Activated naive CD8-positive, alpha-beta T cell treated with anti-CD3 and anti-CD28 coated beads, Interleukin-2, amount 50 U/mL, for 24 hours (primary cell): ENCODE measurements at places on chromosomes 3 and 15.

GRCh38 chr3:30943206-30943605, 48.7 kb upstream of the GADL1 start:
- no peak overlapping the region for H3K4me3 ChIP-seq
- no peaks in the 10 kb centered on the region for H3K4me1 ChIP-seq
- no peaks in the 10 kb centered on the region for H3K27me3 ChIP-seq
- H3K27ac ChIP-seq = no peak overlapping the region

- H3K27me3 ChIP-seq = no peaks in the 10 kb centered on the region
- H3K27ac ChIP-seq = no peak overlapping the region
- no peak for DNase-seq
- H3K4me1 ChIP-seq = peaks cover 17% of the 10 kb centered on the region
These were observed 81.9 kb downstream of the IL1RAP start for GRCh38 chr3:190595807-190596206.

GRCh38 chr3:155416500-155417118, 123.1 kb upstream of the STRIT1 start:
- H3K4me3 ChIP-seq = no peak overlapping the region
- no peak overlapping the region for H3K27ac ChIP-seq
- no peak for DNase-seq
- H3K4me1 ChIP-seq = no peaks in the 10 kb centered on the region
- H3K27me3 ChIP-seq = no peaks in the 10 kb centered on the region

DNA sequence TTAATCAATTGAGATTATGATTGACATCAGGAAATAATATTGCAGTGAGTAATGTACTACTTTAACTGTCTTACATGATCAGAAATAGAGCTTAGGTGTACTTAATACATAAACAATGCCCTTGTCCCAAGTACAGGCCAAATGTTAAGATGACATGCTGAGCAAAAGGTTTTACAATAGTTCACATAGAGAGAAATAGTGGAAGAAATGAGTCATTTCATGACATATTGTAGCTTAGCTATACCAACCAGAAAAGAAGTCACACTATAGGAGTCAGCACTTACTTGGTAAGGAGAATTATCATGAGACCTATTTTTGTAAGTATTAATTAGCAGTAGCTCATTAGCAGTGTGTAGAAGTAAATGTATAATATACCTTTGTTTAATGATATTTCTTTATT, 96.4 kb upstream of the NANOGP8 start:
- H3K4me1 ChIP-seq = no peaks in the 10 kb centered on the region
- no peak overlapping the region for H3K4me3 ChIP-seq
- H3K36me3 ChIP-seq = no peaks in the 10 kb centered on the region
- DNase-seq = no peak
- H3K27me3 ChIP-seq = no peaks in the 10 kb centered on the region
- H3K27ac ChIP-seq = no peak overlapping the region

GRCh38 chr3:184620475-184621119, 59.0 kb downstream of the EPHB3 start:
- H3K27me3 ChIP-seq = peaks cover 8% of the 10 kb centered on the region
- H3K27ac ChIP-seq = no peak overlapping the region
- no peak overlapping the region for H3K4me3 ChIP-seq
- no peak for DNase-seq

GRCh38 chr3:135128818-135129217, 333.8 kb downstream of the EPHB1 start:
- H3K4me1 ChIP-seq = no peaks in the 10 kb centered on the region
- H3K27ac ChIP-seq = no peak overlapping the region
- no peaks in the 10 kb centered on the region for H3K27me3 ChIP-seq
- no peak for DNase-seq
- no peaks in the 10 kb centered on the region for H3K36me3 ChIP-seq

GRCh38 chr3:33915796-33916546, 117.5 kb downstream of the PDCD6IP start:
- H3K36me3 ChIP-seq = no peaks in the 10 kb centered on the region
- no peak for DNase-seq
- peaks cover 3% of the 10 kb centered on the region for H3K27me3 ChIP-seq
- H3K27ac ChIP-seq = no peak overlapping the region

DNA sequence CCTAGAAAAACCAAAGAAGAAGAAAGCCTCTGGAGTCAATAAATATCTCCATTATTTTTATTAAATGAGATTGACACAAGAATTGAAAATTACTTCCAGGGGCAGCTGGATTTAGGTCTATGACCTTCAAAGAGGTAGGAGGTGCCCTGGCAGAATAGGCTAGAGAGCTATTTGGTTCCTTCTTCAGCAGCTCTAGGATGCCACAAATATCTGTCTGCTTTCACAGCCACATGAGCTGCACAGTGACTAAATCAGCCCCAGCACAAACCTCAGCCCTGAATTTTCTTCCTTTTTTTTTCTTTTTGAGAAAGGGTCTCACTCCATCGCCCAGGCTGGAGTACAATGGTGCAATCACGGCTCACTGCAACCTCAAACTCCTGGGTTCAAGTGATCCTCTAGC, 223.5 kb downstream of the ABHD5 start:
- H3K27me3 ChIP-seq = peaks cover 2% of the 10 kb centered on the region
- H3K27ac ChIP-seq = no peak overlapping the region
- H3K4me3 ChIP-seq = no peak overlapping the region

GRCh38 chr3:150497956-150498355, 48.3 kb downstream of the SERP1 start:
- no peak overlapping the region for H3K27ac ChIP-seq
- H3K27me3 ChIP-seq = peaks cover 2% of the 10 kb centered on the region
- peaks cover 5% of the 10 kb centered on the region for H3K36me3 ChIP-seq
- H3K4me3 ChIP-seq = no peak overlapping the region
- peaks cover 8% of the 10 kb centered on the region for H3K4me1 ChIP-seq
- DNase-seq = no peak

- peaks cover 3% of the 10 kb centered on the region for H3K36me3 ChIP-seq
- peaks cover 27% of the 10 kb centered on the region for H3K4me1 ChIP-seq
- H3K4me3 ChIP-seq = no peak overlapping the region
- DNase-seq = no peak
These were observed 20.1 kb downstream of the EID1 start for GRCh38 chr15:48898032-48898431.

- no peaks in the 10 kb centered on the region for H3K36me3 ChIP-seq
- DNase-seq = no peak
- H3K4me1 ChIP-seq = peaks cover 3% of the 10 kb centered on the region
- no peak overlapping the region for H3K27ac ChIP-seq
- H3K4me3 ChIP-seq = no peak overlapping the region
These were observed 86.1 kb downstream of the TJP1 start for GRCh38 chr15:29736012-29736743.

DNA sequence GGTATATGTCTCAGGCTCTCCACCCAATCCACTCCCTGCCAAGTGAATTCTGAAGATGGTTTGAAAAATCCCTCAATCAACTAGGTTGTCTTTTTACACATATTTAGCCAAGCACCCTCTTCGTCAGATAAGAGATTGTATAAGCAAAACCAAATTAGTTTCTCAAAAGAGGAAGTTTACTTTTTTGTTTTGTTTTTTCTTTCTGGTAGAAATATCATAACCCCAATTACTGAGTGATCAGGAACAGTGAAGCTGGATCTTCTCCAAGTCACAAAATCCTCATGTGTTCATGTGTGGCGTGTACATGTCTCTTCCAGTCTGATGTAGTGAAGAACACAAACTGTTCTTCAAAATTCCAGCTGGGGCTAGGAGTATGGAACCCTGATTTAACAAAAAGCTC, 180.6 kb downstream of the FOXP1 start:
- H3K36me3 ChIP-seq = peaks cover 6% of the 10 kb centered on the region
- no peak for DNase-seq
- peaks cover 82% of the 10 kb centered on the region for H3K4me1 ChIP-seq
- peak overlapping the region; percentile 78 for H3K27ac ChIP-seq

GRCh38 chr15:95664450-95664849, 666.0 kb upstream of the NR2F2 start:
- H3K27me3 ChIP-seq = peaks cover 6% of the 10 kb centered on the region
- DNase-seq = no peak
- no peak overlapping the region for H3K27ac ChIP-seq
- peaks cover 2% of the 10 kb centered on the region for H3K4me1 ChIP-seq
- no peak overlapping the region for H3K4me3 ChIP-seq

GRCh38 chr3:156803952-156804741, 22.0 kb upstream of the LEKR1 start:
- H3K36me3 ChIP-seq = peaks cover 11% of the 10 kb centered on the region
- H3K27me3 ChIP-seq = no peaks in the 10 kb centered on the region
- H3K4me3 ChIP-seq = no peak overlapping the region
- no peaks in the 10 kb centered on the region for H3K4me1 ChIP-seq
- no peak overlapping the region for H3K27ac ChIP-seq
- no peak for DNase-seq

- H3K4me3 ChIP-seq = no peak overlapping the region
- no peak overlapping the region for H3K27ac ChIP-seq
- H3K27me3 ChIP-seq = peaks cover 2% of the 10 kb centered on the region
- H3K4me1 ChIP-seq = no peaks in the 10 kb centered on the region
- DNase-seq = no peak
These were observed 38.5 kb upstream of the CPB1 start for GRCh38 chr3:148789146-148789545.

GRCh38 chr15:49988766-49989165, 130.3 kb downstream of the ATP8B4 start:
- H3K4me1 ChIP-seq = no peaks in the 10 kb centered on the region
- no peaks in the 10 kb centered on the region for H3K27me3 ChIP-seq
- H3K36me3 ChIP-seq = no peaks in the 10 kb centered on the region
- H3K27ac ChIP-seq = no peak overlapping the region
- H3K4me3 ChIP-seq = no peak overlapping the region
- DNase-seq = no peak

GRCh38 chr3:149582395-149582794, 75.4 kb downstream of the WWTR1 start:
- no peaks in the 10 kb centered on the region for H3K36me3 ChIP-seq
- DNase-seq = no peak
- no peak overlapping the region for H3K27ac ChIP-seq
- peaks cover 10% of the 10 kb centered on the region for H3K27me3 ChIP-seq
- H3K4me3 ChIP-seq = no peak overlapping the region

DNA sequence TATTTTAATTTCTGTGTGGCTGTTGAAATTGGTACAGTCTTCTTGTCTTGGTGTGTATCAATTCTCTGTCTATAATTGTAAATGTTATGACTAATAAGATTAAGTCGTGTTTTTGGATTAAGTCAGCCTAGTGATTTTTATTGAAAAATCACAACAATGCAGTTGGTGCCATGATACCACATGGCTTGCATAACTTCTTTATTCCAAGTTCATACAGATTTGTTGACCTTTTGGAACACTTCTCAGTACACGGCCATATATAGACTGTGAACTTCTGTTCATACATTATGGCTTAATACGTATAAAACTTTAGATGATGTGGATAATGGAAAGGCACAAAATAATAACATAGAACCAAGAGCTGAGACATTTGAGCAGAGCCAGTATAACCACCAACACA, 121.2 kb upstream of the NAALADL2 start:
- H3K4me1 ChIP-seq = no peaks in the 10 kb centered on the region
- no peak for DNase-seq
- H3K27me3 ChIP-seq = no peaks in the 10 kb centered on the region
- no peak overlapping the region for H3K4me3 ChIP-seq
- no peaks in the 10 kb centered on the region for H3K36me3 ChIP-seq
- H3K27ac ChIP-seq = no peak overlapping the region

DNA sequence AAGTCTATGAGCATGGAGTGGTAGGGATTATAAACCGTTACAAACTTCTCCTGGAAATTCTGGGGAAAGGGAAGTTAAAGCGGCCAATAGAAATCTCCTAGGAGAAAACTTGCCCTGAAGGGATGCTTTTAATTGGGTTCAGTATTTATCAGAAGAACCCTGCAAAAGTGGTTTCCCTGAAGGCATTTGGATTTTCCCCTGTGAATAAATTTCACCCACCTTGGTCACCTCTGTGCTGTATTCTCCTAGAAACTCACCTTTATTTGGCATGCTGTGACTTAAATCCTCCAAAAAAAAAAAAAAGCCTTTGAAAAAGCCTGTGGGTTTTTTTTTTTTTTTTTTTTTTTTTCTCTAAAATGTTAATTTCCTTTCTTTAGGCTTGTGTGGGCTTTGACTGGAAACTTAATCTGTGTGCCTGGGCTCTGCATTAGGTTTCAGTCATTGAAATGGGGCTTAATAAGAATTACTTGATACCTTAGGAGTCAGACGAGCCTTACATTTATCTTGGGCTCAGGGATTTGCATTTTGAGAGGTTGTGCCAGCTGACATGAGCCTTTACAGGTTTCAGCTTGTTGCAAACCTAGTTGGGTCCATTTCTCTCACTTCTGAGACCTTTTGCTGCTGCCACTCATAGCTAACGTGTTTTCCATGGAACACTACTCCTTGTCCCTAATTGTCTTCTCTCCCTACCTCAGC, 22.0 kb downstream of the TGFBR2 start:
- H3K4me3 ChIP-seq = peak overlapping the region; percentile 55
- peaks cover 99% of the 10 kb centered on the region for H3K4me1 ChIP-seq
- H3K27me3 ChIP-seq = no peaks in the 10 kb centered on the region
- H3K36me3 ChIP-seq = peaks cover 73% of the 10 kb centered on the region
- peak overlapping the region; percentile 93 for H3K27ac ChIP-seq

DNA sequence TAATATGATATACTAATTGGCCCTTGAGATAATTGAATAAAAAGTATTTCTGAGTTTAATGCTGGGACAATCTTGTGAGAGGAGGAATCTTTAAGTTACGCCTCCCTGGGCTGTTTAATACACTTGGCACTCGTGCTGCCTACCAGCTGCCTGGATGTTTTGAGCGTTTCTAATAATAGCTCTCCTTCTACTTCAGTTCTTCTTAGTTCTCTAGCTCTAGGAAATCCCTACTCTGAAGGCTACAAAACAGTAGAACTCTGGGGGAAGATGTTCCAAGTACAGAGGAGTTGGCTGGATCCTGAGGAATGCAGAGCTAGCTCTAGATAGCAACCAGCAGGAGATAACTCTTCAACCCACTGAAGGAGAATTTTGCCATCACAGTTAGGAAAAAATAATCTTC, 3.5 kb downstream of the NAALADL2 start:
- no peak overlapping the region for H3K4me3 ChIP-seq
- H3K27ac ChIP-seq = no peak overlapping the region
- DNase-seq = no peak
- H3K27me3 ChIP-seq = no peaks in the 10 kb centered on the region
- H3K4me1 ChIP-seq = no peaks in the 10 kb centered on the region

DNA sequence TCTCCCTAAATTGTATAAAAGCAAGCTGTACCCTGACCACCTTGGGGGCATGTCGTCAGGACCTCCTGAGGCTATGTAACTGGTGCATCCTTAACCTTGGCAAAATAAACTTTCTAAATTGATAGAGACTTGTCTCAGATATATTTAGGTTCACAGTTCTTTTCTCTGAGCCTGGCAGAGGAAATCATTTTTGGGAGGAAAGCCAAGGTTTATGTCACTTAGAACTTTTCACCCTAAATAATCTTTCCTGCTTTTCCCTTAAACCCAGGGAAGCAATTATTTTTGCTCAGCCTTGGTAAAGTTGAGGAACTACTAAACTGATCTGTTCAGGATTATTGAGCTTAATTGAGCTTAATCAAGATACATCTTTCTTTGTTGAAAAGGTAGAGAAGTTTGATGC, 608.9 kb downstream of the PDCD6IP start:
- no peaks in the 10 kb centered on the region for H3K4me1 ChIP-seq
- DNase-seq = no peak
- H3K27ac ChIP-seq = no peak overlapping the region
- H3K4me3 ChIP-seq = no peak overlapping the region
- no peaks in the 10 kb centered on the region for H3K27me3 ChIP-seq
